Uterus (tissue), 4 donors: ENCODE measurements at places on chromosomes 12 and 14. TPM values are rescaled to one million over a fixed set of nuclear protein-coding genes. Genes with fewer than 3 reads are reported as not detected.

GRCh38 chr12:96501133-96501761 is 11.9 kb downstream of the CFAP54 start:
- no peaks in the 10 kb centered on the region for H3K27me3 ChIP-seq
- no peaks in the 10 kb centered on the region for H3K36me3 ChIP-seq
- peak; percentile 55 for DNase-seq

DNA sequence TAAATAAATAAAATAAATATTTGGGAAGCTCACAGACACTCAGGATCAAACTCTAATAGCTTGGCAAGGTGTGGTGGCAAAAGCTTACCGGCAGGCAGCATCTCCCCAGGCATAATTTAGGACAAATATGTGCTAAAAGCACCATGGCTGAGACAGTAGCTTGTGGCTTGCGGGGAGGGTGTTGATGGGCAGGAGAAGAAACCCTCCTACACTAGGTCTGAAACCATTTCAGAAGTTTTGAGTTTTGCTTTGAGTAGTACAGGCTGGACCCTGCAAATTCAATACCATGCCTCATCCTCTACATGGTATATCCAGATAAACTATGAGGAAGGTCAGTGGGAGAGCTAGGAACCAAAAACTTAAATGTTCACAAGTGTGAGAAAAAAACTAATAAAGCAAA is 33.1 kb downstream of the MAP3K9 start:
- no peak for DNase-seq
- no peaks in the 10 kb centered on the region for H3K27me3 ChIP-seq

- no peak overlapping the region for H3K4me3 ChIP-seq
- no peaks in the 10 kb centered on the region for H3K4me1 ChIP-seq
- H3K36me3 ChIP-seq, result no peaks in the 10 kb centered on the region
- H3K27me3 ChIP-seq, result no peaks in the 10 kb centered on the region
- DNase-seq, result no peak
- H3K27ac ChIP-seq, result no peak overlapping the region
Measured at GRCh38 chr12:127761880-127762279, 505.1 kb upstream of the TMEM132C start.

GRCh38 chr12:44397631-44398030 is 478.5 kb downstream of the NELL2 start:
- no peaks in the 10 kb centered on the region for H3K27me3 ChIP-seq
- no peaks in the 10 kb centered on the region for H3K4me1 ChIP-seq
- no peak for DNase-seq

DNA sequence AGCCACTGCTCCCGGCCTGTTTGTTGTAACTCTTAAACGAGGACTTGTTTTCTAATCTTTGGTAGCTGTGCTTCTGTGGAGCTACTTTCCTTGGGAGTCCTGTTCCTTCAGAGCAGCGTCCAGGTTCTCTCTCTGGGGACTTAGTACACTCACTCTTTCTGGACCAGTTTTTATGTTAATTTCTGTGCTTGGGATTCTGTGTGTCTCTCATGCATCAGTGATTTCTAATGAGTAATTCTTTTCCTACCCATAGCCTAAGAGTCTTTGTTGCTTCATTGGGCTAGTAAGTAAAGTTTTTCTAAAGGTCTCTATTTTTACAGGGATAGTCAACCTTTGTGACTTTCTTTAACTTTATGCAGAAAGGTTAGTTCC is 289.3 kb downstream of the FBXL14 start:
- no peaks in the 10 kb centered on the region for H3K27me3 ChIP-seq
- H3K27ac ChIP-seq, result no peak overlapping the region
- DNase-seq, result no peak
- H3K4me1 ChIP-seq, result no peaks in the 10 kb centered on the region
- no peaks in the 10 kb centered on the region for H3K36me3 ChIP-seq
- no peak overlapping the region for H3K4me3 ChIP-seq

DNA sequence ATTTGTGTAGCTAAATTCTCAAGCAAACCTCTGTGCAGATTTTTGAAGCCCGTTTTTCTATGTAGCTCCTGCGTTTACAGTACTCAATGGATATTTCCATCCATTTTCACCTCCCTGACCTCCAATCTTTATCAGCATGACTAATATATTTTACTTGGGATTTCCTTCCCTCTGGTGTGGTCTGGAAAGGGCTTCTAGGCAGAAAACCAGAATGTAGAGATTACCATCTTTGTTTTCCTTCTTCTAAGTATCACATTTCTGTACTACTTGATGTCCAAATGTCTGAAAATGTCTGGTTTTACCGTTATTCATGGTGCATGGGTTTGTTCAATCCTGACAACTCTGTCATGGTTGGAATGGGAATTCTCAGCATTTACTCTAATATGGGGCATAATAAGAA is 907.6 kb upstream of the FLRT2 start:
- no peak for DNase-seq
- H3K27ac ChIP-seq, result no peak overlapping the region
- H3K36me3 ChIP-seq, result no peaks in the 10 kb centered on the region
- H3K4me3 ChIP-seq, result no peak overlapping the region
- no peaks in the 10 kb centered on the region for H3K4me1 ChIP-seq

DNA sequence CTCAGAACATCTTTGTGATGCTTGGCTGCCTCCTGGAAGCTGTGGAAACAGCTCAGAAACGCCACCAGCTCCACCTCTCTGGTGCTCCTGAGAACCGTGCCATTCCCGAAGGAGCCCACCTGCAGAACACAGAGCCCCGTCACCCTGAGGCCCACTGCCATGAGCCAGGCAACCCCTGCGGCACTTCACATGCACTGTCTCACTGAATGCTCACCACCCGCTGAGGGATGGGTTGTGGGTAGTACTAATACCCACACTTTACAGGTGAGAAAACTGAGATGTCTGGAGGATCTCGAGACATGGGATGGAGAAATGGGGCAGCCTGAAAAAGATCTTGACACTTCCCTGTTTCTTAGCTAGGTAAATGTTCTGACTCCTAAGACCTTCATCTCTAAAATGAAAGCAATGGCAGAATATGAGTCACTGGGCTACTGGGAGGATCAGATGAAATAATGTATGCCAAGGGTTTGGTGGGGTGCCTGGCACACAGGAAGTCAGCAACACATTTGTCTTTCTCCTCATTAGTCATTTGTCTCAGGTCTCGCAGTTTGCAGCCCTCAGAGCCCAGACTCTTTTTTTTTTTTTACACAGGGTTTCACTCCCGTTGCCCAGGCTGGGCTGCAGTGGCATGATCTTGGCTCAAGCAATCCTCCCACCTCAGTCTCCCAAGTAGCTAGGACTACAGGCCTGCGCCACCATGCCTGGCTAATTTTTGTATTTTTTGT is 5.3 kb downstream of the OASL start:
- no peaks in the 10 kb centered on the region for H3K4me1 ChIP-seq
- no peak overlapping the region for H3K4me3 ChIP-seq
- no peaks in the 10 kb centered on the region for H3K27me3 ChIP-seq
- H3K36me3 ChIP-seq, result no peaks in the 10 kb centered on the region
- no peak overlapping the region for H3K27ac ChIP-seq

DNA sequence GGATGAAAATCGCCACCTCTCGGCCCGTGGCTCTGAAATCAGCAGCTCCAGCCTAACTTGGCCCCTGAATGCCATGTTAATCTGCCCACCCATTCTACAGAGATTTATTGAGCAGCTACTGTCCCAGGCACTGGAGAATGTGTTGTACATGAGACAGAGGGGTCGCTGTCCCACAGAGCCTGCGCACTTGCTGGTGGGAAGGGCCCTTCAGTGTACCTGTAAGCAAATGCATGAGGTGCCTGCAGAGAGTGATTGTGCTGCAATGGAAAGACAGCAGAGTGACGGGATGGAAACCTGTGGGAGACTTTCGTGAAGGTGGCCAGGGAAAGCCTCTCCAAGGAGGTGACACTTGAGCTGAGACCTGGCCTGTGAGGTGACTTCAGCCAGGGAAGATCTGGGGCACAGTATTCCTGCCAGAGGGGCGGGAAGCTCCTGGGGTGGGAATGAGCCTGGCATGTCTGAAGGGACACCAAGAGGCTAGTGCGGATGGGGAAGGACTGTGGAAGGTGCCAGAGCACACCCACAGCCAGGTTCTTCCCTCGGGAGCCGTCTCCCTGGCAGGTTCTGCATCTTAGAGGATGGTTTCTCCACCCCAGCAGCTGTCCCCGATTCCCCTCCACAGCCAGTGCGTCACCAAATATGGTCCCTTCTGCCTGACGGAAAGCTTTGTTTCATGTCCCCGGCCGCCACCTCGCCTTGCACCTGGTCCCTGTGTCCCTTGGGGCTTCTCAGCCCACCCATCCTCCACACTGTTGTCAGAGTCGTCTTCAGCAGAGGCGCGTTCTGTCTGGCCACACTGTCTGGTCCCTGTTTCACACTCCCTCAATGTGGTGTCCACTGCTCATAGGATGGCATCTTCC is 8.7 kb downstream of the SMIM41 start:
- H3K27me3 ChIP-seq, result no peaks in the 10 kb centered on the region
- no peak overlapping the region for H3K4me3 ChIP-seq
- H3K4me1 ChIP-seq, result peaks cover under 1% of the 10 kb centered on the region
- no peak for DNase-seq
- no peaks in the 10 kb centered on the region for H3K36me3 ChIP-seq
- no peak overlapping the region for H3K27ac ChIP-seq

DNA sequence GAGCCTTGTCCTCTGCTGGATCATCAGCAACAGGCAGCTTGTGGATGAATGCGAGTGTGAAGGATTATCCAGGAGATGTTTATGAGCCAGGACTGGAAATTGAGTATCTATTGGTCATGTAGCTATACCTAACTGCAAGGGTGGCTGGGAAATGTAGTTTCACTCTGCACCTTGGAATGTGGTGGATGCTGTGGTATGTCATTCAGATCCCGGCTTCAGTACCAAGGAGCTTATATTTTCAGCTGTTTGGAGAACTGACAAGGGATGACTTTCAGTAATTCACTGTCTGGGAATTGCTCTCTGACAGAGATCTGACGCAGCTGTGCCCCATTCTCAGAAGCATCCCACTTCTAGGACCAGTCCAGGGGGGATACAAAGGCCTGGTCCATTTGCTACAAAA is 792.3 kb upstream of the NOVA1 start:
- no peaks in the 10 kb centered on the region for H3K4me1 ChIP-seq
- no peaks in the 10 kb centered on the region for H3K36me3 ChIP-seq
- DNase-seq, result no peak

DNA sequence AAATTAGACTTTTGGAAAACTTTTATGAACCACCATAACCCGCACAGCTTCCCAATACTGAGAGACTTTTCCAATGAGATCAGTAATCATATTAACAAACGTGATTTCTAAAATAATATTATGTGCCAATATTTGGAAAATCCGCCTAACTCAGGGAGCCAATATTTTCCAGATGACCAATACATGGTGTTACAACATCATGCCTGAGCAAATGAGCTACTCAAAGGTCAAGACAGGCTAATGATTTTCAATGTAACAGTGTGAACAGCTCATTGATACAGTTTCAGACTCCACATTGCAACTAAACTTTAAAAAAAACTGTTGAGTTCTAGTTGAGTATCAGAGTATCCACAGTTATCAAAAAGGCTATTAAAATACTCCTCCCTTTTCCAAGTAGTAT is 46.8 kb downstream of the RNF34 start:
- H3K36me3 ChIP-seq, result no peaks in the 10 kb centered on the region
- DNase-seq, result no peak
- H3K4me3 ChIP-seq, result no peak overlapping the region
- no peaks in the 10 kb centered on the region for H3K4me1 ChIP-seq
- no peak overlapping the region for H3K27ac ChIP-seq
- no peaks in the 10 kb centered on the region for H3K27me3 ChIP-seq

GRCh38 chr14:61530296-61530695 is 165.0 kb upstream of the HIF1A start:
- H3K36me3 ChIP-seq, result no peaks in the 10 kb centered on the region
- no peak for DNase-seq
- H3K4me3 ChIP-seq, result no peak overlapping the region

GRCh38 chr14:55450124-55450523 is 9.7 kb upstream of the TBPL2 start:
- no peak overlapping the region for H3K27ac ChIP-seq
- H3K4me1 ChIP-seq, result no peaks in the 10 kb centered on the region
- H3K27me3 ChIP-seq, result no peaks in the 10 kb centered on the region
- DNase-seq, result no peak

DNA sequence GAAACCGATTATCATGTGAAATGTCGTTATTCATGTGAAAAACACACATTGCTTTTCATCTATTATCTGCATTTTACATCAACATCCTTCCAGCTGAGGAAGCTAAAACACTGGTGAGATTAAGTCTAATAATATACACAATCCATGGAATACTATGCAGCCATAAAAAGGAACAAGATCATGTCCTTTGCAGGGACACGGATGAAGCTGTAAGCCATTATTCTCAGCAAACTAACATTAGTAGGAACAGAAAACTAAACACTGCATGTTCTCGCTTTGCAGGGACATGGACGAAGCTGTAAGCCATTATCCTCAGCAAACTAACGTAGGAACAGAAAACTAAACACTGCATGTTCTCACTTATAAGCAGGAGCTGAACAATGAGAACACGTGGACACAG is 18.3 kb downstream of the KICS2 start:
- H3K4me3 ChIP-seq, result no peak overlapping the region
- no peaks in the 10 kb centered on the region for H3K4me1 ChIP-seq
- H3K27ac ChIP-seq, result no peak overlapping the region
- no peaks in the 10 kb centered on the region for H3K27me3 ChIP-seq
- DNase-seq, result no peak

DNA sequence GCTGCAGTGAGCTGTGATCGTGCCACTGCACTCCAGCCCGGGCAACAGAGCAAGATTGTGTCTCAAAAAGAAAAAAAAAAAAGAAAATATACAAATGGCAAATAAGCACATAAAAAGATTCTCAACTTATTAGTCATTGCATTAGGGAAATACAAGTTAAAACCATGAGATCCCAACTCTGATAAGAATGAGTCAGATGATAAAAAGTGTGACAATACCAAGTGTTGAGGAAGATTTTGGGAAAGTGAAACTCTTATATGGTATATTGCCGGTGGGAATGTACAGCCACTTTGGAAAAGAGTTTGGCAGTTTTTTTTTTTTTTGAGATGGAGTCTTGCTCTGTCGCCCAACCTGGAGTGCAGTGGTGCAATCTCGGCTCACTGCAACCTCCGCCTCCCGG is 7.6 kb upstream of the PRPF40B start:
- no peak for DNase-seq
- H3K4me3 ChIP-seq, result no peak overlapping the region
- H3K36me3 ChIP-seq, result no peaks in the 10 kb centered on the region
- no peaks in the 10 kb centered on the region for H3K4me1 ChIP-seq
- no peaks in the 10 kb centered on the region for H3K27me3 ChIP-seq

Gene RDH5
- 4.1 TPM for total RNA-seq

Gene GALNT16
- 2.1 TPM for total RNA-seq

Gene CAPRIN2
- total RNA-seq, result 8.2 TPM

Gene EML5
- 4.4 TPM for total RNA-seq

Gene KRT3
- not detected for total RNA-seq

Gene ACRBP
- total RNA-seq, result 1.6 TPM

Gene SMCO3
- not detected for total RNA-seq

Gene CCDC175
- total RNA-seq, result not detected

Gene KCNK10
- not detected for total RNA-seq

Gene CYP27B1
- total RNA-seq, result not detected

Gene SLC17A8
- not detected for total RNA-seq

Gene FOXG1
- not detected for total RNA-seq
